ENCODE measurements at places on chromosomes 3 and 15.

DNA sequence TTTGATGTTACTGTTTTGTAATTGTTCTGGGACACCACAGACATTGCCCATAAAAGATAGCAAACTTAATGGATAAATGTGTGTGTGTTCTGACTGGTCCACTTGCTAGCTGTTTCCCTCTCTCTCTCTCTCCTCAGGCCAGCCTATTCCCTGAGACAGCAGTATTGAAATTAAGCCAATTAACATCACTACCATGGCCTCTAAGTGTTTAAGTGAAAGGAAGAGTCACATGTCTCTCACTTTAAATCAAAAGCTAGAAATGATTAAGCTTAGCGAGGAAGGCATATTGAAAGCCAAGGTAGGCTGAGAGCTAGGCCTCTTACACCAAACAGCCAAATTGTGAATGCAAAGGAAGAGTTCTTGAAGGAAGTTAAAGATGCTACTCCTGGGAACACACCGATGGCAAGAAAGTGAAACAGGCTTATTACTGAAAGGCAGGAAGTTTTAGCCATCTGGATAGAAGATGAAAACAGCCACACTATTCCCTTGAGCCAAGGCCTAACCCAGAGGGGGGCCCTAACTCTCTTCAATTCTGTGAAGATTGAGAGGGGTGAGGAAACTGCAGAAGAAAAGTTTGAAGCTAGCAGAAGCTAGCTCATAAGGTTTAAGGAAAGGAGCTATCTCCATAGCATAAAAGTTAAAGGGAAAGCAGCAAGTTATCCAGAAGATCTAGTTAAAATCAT is 295.1 kb downstream of the CHST2 start:
- no peaks in the 10 kb centered on the region for H3K4me1 ChIP-seq
- H3K36me3 ChIP-seq: no peaks in the 10 kb centered on the region
- H3K27ac ChIP-seq: no peak overlapping the region
- no peak overlapping the region for H3K4me3 ChIP-seq
- H3K27me3 ChIP-seq: no peaks in the 10 kb centered on the region
- DNase-seq: no peak

DNA sequence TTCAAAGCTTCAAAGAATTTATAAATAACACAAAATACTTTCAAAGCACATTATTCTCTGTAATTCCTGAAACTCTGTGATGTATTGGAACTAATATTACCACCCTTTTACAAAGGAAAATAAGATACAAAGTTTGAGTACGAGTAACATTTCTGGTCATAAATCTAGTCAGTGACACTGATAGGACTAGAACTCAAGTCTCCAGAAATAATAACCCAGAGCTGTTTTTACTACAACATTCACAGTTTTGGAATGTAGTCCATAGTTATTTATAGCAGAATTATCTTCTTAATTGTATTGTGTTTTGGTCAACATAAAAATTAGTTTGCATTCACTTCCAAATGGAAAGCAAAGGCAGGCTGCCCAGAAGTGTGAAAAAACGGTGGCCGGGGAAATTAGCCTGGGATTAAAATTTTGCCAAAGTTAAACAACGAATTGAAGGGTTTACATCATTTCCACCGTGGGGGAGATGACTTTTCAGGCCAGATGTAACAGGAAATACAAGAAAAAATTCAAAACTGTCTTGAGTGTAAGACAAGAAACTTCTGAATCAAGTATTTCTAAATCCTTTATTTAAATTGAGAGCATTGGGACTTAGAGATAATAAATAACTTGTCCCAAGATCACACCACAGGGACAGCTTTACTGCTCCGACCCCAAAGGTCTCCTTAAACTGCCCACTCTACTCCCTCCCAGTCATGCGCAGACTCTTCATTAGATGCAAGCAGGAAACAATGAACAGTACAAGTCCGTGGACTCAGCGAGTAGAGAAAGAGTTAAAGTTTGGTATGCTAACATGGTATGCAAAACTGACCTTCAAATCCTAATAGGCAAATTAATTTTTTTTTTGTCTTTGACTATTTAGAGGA is 74.3 kb upstream of the VGLL4 start:
- peak overlapping the region; percentile 92 for H3K27ac ChIP-seq
- H3K4me3 ChIP-seq: peak overlapping the region; percentile 97
- no peaks in the 10 kb centered on the region for H3K27me3 ChIP-seq
- H3K36me3 ChIP-seq: no peaks in the 10 kb centered on the region
- peaks cover 33% of the 10 kb centered on the region for H3K4me1 ChIP-seq

- no peak overlapping the region for H3K27ac ChIP-seq
- H3K27me3 ChIP-seq: no peaks in the 10 kb centered on the region
- DNase-seq: no peak
Observed at GRCh38 chr3:100213891-100214573, 46.8 kb upstream of the TBC1D23 start.

DNA sequence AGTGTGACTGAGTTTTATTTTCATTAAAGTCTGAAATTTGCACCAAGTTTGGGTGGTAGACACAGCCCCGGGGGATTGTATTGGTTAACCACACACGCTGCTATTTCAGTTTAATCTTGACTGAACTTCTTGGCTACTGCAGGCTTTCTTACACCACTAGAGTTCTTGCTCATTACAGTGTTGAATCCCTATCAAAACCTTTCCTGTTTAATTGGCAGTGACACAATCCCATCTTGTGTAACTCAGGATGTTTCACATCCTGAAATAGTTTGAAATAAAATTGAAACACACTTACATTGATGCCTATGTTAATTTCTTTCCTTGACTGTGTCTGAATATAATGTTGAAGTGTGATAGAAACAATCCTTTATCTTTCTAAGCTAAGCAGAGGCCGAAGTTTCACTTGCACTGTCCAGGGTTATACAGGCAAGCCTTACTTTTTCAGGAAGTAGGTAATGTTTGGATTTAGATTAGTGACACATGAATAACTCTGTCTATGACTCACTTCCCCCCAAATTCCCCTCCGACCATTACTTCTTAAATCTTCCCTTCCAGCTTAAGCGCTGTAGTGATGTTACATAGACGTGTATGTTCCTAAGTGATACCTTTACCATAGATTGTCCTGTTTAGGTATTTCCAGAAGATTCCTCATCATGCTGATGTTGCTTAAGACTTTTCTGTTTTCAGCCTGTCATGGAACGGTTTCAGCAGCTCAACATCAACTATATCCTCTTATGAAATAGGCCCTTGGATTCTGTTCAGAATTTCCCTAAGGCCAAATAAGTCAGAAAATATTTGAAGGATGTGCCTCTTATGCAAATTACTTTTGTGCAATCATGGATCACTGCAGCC is 16.8 kb downstream of the ATG7 start:
- no peak overlapping the region for H3K4me3 ChIP-seq
- peaks cover 46% of the 10 kb centered on the region for H3K4me1 ChIP-seq
- DNase-seq: no peak
- H3K36me3 ChIP-seq: no peaks in the 10 kb centered on the region

GRCh38 chr3:45950686-45951600 is 7.7 kb downstream of the CXCR6 start:
- H3K27ac ChIP-seq: peak overlapping the region; percentile 52
- peaks cover 99% of the 10 kb centered on the region for H3K36me3 ChIP-seq
- no peak for DNase-seq
- H3K27me3 ChIP-seq: no peaks in the 10 kb centered on the region

DNA sequence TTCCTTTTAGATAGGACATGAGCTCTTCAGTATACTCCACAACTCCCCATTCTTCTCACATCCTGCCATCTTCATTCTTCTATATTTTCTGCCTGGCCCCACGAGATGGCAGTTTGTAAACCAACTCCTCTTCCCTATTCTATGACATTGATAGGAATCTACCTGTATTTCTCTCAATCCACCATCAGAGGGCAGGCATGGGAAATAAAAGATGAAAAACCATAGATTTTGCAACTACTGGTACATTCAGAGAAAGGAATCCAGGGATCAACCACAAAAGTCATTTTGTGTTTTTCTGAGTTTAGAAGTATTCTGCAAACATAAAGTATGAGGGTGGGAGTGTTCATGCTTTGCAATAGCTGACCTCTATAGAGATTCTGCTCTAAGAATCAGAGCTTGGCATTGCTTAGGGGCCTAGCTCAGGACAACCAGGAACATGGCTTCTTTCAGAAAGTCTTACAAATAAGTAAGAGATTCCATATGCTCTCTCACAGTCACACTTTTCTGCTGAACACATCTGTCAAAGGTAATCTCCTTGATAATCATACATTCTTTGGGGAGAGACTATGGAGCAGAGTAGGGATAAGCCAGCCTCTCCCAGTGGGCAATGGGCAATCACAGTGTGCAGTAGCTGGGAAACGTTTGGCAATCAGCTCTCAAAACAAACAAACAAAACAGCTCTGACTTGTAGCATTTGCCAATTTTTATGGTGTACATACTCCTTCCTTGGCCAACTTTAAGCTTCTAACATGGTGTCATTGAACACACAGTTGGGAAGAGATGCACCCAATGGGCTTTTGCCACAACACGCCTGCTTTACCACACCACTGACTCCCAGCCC is 43.1 kb upstream of the SLC25A36 start:
- no peak overlapping the region for H3K4me3 ChIP-seq
- no peak overlapping the region for H3K27ac ChIP-seq

DNA sequence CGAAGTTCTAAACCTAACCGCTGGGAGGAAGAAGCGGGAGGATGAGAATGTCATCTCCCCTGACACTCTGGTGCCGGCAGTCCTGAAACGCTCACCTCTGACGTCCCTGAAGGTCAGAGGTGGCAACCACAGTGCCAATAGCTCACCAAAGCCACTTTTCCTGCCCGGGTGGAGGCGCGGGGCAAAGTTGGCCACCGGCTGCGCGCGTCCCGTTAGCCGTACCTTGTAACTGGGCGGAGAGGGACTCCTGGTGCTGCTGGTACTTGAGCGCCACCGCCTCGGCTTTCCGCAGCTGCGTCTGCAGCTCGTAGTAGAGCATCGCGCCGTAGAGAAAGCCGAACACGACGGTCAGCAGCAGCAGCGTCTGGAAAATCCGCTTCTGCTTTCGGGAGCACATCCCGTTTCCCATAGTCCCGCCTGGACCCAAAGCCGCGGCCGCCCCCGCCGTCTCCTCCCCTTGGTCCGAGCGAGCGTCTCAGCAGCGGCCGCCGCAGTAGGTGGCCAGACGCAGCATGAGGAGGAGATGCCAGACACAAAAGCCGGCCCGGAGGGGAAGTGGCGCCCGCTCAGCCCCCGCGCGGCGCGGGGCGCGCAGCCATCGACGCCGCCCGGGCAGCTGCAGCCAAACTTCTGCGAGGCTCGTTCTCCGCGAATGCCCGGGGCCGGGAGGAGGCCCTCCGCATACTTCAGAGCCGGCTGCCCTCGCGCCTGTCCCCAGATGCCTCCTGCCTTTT is 680 bp downstream of the GOLIM4 start:
- H3K4me1 ChIP-seq: peaks cover 25% of the 10 kb centered on the region
- H3K4me3 ChIP-seq: peak overlapping the region; percentile 91
- H3K27ac ChIP-seq: peak overlapping the region; percentile 98

DNA sequence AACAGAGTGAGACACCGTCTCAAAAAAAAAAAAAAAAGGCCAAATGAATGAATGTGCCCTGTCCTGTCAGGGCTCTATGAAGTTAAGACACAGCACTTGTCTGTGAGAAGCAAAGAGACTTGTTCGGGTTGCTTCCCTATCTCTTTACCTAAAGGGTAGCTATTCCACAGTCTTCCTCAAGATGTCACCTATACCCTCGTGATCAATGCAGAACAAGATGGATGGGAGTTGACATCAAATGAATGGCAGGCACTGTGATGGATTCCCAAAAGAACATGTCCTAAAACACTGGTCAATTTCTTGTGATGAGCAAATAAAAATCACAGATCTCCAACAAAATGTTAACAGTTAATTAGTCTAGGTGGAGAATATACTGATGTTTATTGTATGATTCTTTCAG is 9.5 kb downstream of the TADA3 start:
- peaks cover 18% of the 10 kb centered on the region for H3K4me1 ChIP-seq
- H3K27ac ChIP-seq: no peak overlapping the region
- peaks cover 71% of the 10 kb centered on the region for H3K36me3 ChIP-seq
- H3K4me3 ChIP-seq: no peak overlapping the region
- DNase-seq: no peak
- no peaks in the 10 kb centered on the region for H3K27me3 ChIP-seq

- H3K36me3 ChIP-seq: no peaks in the 10 kb centered on the region
- DNase-seq: no peak
- H3K27ac ChIP-seq: no peak overlapping the region
- no peak overlapping the region for H3K4me3 ChIP-seq
- H3K4me1 ChIP-seq: no peaks in the 10 kb centered on the region
- H3K27me3 ChIP-seq: no peaks in the 10 kb centered on the region
Observed at GRCh38 chr15:25525741-25526140, 86.9 kb upstream of the UBE3A start.

DNA sequence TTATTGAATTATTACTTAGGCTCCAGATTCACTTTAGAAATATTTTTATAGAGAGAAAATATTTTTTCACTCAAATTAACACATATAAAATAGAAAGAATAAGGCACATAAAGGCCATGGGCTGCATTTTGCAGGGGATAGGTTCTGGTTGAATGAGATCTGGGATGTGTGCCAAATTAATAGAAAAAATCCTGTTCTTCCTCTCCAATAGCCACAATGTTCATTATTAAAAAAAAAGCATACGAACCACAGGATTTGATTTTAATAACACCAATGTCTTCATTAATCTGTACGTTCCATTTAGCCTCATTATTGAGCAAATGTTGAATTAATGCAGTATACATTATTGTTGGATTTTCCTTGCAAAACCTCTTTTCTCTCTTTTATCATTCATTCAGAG is 622.8 kb upstream of the AGTR1 start:
- no peaks in the 10 kb centered on the region for H3K36me3 ChIP-seq
- no peak overlapping the region for H3K4me3 ChIP-seq
- no peak for DNase-seq
- H3K27ac ChIP-seq: no peak overlapping the region
- no peaks in the 10 kb centered on the region for H3K4me1 ChIP-seq

- H3K36me3 ChIP-seq: peaks cover 4% of the 10 kb centered on the region
- no peak overlapping the region for H3K4me3 ChIP-seq
- H3K4me1 ChIP-seq: peaks cover 71% of the 10 kb centered on the region
- DNase-seq: peak; percentile 63
- peak overlapping the region; percentile 84 for H3K27ac ChIP-seq
- no peaks in the 10 kb centered on the region for H3K27me3 ChIP-seq
Observed at GRCh38 chr15:78035321-78035751, 42.2 kb downstream of the TBC1D2B start.

DNA sequence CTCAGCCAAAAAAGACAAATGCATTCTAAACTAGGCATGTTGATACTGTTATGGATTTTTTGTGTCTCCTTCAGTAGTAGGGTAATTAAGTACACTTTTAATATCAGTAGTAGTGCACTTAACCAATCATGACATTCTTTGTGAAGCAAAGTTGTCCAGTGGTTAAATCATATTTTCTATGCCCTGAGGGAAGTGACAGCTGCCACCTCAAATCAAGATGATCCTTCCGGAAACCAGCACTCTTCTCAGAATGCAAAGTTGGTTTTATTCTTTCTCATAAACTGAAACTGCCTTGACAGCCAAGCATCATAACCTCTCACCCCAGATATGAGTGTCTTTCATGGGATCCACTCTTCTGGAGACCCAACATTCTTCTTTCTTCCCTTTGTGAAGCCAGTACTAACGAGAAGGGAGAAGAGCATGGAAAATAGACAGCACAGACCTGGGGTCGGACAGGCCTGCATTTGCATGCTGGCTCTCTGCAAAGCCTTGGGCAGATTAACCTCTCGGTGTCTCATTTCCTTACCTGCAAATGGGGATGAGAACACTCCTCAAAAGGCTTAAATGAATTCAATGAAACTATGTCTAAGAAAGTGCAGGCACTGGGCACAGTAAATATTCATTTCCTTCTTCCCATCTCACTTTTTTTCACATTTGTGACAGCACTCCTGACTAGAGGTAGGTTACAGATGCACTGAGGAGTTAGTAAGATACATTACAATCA is 13.2 kb downstream of the AAGAB start:
- peaks cover 10% of the 10 kb centered on the region for H3K36me3 ChIP-seq
- peaks cover 10% of the 10 kb centered on the region for H3K4me1 ChIP-seq
- no peak for DNase-seq
- H3K27ac ChIP-seq: no peak overlapping the region

Data from upper lobe of left lung (tissue), 6 donors.